ENCODE measurements at places on chromosomes 2 and 18. TPM values are rescaled to one million over a fixed set of nuclear protein-coding genes. Genes with fewer than 3 reads are reported as not detected.

Gene GPR17
- not detected for total RNA-seq

DNA sequence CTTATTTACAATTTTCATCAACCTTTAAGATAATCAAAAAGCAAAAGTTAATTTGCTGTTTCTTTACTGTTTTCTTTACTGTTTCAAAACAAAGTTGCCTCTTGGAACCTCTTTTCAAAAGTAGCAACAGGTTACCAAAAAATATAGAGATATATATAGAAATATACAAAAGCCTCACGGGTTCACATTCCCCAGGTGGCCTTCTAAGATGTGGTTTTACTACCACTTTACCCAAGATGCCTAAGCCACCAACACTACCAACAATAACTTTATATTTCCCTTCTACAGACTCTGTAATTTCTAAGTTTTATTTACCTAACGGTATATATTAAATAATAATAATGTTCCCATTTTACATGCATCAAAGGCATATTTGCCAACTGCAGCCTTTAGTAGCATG is 4.9 kb downstream of the CYB5A start:
- no peak for DNase-seq

Gene SERPINB4
- total RNA-seq, result not detected

GRCh38 chr2:65727816-65728215 is 295.4 kb upstream of the SPRED2 start:
- no peak for DNase-seq

Gene SP5
- total RNA-seq, result 1.4 TPM

DNA sequence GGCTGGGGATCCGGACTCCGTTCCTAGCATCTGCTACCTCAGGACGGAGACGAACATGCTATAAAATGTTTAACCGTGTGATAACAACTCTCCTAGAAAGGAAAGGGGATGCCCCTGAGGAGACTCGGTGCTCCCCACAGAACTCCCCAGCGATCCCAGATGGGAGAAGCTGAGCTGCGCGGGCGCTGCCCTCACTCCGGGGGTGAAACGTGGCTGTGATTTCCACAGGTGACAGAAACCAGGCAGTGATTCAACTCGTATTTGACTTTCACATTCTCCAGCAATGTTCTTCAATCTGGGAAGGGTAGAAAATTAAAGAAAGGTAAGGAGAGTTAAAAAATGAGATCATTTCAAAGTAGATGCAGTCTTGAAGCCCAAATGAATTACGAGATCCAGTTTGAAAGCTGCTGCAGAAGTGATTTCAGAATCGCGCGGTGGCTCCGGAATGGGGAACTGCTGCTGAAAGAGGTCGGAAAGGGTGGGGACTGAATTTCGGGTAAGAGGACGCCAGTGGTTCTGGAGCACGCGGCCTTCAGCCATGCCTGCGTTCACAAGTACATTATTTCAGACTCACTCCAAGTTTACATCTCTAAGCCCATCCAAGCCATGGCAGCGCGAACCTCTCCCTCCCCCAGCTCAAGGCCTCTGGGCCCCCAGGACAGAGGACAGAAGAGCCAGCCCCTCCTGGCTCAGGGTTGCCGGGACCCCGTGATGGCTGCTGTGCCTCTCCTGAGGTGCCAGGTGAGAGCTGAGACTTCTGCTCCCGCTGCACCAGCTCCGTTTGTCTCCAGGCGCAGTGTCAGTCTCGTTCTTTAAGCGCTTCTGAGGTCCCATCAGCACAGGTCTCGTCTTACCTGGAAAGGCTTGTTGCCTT is 39.5 kb downstream of the ADNP2 start:
- DNase-seq, result no peak

Gene PRSS56
- total RNA-seq, result 0.15 TPM

- DNase-seq, result no peak
Measured at GRCh38 chr2:63780518-63781155, 61.1 kb upstream of the UGP2 start.

DNA sequence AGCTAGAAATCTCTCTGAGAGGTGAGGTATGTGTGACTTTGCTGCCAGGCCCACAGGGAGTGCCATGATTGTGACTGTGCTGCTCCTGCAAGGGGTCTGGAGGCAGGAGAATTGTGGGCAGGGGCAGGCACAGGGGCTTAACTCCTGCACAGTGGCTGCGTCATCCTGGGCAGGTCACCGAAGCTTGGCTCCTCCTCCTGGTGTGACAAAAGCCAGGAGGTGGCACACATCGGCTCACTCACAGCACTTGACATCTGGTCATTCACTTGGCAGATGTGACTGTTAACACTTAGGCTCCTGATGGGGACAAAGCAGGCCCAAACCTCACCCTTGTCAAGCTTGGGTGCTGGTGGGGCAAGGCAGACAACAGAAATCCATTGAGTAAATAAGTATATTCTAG is 36.4 kb upstream of the GLI2 start:
- no peak for DNase-seq

DNA sequence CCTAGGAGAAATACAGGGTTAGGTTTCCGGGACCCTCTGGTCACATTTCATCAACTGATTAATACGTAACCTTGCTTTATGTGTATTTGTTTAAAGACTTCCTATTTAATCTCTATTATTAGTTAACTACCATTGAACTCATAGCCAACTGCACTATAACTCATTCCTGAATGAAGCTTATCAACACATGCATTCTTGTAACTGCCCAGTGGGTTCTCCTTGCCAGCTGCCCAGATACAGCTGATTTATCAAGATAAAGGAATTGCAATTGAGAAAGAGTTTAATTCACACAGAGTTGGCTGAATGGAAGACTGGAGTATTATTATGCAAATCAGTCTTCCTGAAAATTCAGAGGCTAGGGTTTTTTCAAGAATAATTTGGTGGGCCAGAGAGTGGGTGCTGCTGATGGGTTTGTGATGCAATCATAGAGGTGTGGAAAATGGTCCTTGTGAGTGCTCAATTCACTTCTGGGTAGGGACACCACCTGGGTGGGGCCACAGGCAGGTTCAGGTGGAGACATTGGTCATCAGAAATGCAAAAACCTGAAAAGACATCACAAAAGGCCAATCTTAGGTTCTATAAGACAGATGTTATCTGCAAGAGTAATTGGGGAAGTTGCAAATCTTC is 21.1 kb upstream of the NOSTRIN start:
- no peak for DNase-seq

GRCh38 chr2:150060341-150060740 is 427.1 kb downstream of the RND3 start:
- no peak for DNase-seq

DNA sequence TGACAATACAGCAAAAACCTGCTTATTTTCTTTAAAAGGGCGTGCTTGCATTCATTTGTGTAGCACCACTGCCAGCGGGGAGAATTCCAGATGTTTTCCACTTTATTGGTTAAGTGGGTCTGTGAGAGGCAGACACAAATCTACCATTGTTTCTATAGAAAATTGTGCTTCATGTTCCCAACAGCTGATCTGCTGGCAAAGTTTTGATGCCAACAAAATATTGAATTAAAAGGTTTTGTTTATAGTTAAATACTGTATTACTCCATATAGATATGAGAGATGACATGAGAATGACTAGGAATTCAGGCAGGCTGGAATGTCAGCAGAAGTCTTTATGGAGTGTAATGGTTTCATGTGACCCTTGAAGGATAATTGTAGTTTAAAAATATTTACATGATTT is 182.7 kb downstream of the MC4R start:
- DNase-seq, result no peak

DNA sequence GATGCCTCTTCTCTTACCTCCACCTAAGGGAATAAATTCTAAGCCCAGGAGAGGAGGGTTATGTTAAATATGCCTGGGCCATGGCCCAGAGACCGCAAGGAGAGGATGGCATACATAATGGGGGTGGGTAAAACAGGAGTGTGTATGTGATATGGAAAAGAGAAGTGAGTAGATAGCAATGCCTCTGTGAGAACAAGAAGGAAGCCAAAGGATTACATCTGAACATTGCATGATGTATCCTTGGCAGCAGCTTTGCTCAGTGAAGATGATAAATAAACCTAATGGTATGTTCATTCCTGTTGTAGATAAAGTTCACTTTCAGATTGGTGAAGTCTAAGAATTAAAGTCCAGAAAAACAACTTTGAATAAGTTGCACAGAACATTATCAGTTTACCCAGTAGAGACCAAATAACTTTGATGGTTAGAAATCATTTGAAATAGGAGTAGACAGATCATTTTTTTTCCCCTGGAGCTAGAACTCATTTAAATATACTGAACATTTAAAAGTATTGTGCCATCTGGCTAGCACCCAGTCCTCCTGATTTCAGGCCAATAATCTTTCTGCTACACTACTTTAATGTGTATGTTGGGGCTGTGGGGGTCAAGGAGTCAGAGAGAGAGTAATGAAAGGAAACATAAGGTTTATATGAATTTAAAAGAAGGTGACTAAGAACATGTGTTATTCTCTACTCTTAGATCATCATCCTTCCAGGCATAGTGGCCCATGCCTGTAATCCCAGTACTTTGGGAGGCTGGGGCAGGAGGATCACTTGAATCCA is 231.7 kb downstream of the PARD3B start:
- no peak for DNase-seq

DNA sequence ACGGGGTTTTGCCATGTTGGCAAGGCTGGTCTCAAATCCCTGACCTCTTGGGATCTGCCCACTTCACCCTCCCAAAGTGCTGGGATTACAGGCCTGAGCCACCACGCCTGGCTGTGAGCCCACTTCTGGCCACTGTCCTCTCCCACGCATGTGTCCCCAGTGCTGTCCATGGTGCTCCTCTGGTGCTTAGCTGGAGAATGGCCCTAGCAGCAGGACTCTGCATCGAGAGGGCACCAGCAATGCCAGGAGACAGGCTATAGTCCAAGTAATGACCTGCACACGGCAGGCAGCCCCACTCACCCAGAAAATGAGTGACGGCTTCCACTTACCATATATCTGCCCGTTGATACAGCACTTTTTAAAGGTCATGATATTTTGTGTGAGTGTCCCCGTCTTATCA is 66.3 kb upstream of the NARS1 start:
- no peak for DNase-seq

Measured in heart left ventricle (tissue), 16 donors.